ENCODE measurements at places on chromosomes 16 and 17.

GRCh38 chr16:89184933-89185794, 13.6 kb downstream of the CDH15 start:
- no peaks in the 10 kb centered on the region for H3K36me3 ChIP-seq
- H3K27me3 ChIP-seq = peaks cover 16% of the 10 kb centered on the region
- no peak for DNase-seq

DNA sequence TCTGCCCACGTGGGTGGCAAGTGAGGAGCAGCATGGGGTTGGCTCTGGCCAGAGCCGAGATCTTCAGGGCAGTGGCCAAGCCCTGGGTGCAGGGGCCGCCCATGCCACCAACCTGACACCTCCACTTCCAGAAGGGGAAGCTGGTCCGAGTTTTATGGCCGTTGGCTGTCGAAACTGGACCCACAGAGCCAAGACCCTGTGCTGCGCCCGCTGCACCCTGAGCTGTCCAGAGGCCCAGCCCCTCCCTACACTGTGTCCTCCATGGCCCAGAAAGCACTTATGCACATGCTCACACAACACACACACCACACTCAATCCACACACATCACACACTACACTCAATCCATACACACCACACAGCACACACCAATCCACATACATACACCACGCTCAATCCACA, 33.9 kb upstream of the RPTOR start:
- no peak for DNase-seq
- no peak overlapping the region for H3K4me3 ChIP-seq
- H3K27me3 ChIP-seq = peaks cover 4% of the 10 kb centered on the region
- no peaks in the 10 kb centered on the region for H3K36me3 ChIP-seq
- H3K27ac ChIP-seq = no peak overlapping the region
- no peaks in the 10 kb centered on the region for H3K4me1 ChIP-seq

GRCh38 chr17:2171702-2172076, 116.8 kb downstream of the HIC1 start:
- H3K4me3 ChIP-seq = no peak overlapping the region
- no peaks in the 10 kb centered on the region for H3K27me3 ChIP-seq
- no peak for DNase-seq

GRCh38 chr16:24005577-24005976, 169.8 kb downstream of the PRKCB start:
- no peaks in the 10 kb centered on the region for H3K36me3 ChIP-seq
- H3K27ac ChIP-seq = no peak overlapping the region
- no peak for DNase-seq
- H3K27me3 ChIP-seq = no peaks in the 10 kb centered on the region

DNA sequence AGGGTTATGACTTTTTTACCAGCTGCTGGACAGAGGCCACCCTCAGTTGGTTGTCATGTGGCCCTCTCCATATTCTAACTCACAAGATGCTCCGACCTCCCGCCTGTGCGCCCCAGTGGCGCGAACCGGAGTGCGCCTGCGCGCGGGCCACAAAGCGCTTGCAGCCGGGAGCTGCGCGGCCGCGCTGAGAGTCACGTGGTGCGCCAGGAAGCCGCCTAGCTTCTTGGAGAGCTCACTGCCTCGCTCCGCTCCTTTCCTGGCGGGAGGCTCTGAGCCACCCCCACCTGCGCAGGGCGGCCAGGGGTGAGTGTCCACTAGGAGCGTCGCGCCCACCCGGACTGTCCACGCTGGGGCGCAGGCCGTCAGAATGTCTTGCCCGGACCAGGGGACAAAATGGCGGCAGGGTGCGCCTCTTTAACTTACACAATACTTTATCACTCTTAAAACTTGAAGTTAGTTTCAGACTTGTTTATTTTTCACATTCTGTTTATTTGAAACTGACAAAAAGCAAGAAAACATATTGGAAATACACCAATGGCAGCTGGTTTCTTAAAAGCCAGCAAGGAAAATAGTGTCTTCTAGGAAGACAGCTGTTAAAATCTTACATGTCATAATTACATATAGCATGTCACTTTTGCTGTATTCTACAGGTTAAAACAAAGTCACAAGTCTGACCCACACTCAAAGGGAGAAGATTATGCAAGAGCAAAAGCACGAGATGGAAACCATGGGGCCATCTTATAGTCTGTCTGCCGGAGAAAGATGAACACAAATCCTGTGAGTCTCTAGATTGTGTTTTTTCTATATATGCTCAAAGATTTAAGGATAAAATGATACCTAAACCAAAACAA, 357.9 kb downstream of the CNTNAP4 start:
- no peak overlapping the region for H3K4me3 ChIP-seq
- H3K27ac ChIP-seq = no peak overlapping the region
- no peaks in the 10 kb centered on the region for H3K4me1 ChIP-seq
- DNase-seq = peak; percentile 59
- H3K36me3 ChIP-seq = no peaks in the 10 kb centered on the region
- no peaks in the 10 kb centered on the region for H3K27me3 ChIP-seq

- no peaks in the 10 kb centered on the region for H3K36me3 ChIP-seq
- DNase-seq = no peak
- H3K4me3 ChIP-seq = no peak within 1 kb of the TSS
- peaks cover 1% of the 10 kb centered on the region for H3K4me1 ChIP-seq
- no peak within 1 kb of the TSS for H3K27ac ChIP-seq
- no peaks in the 10 kb centered on the region for H3K27me3 ChIP-seq
Observed at GRCh38 chr16:66918803-66919568, at the start of gene CDH16. TSS of gene CDH16 (minus strand) at chr16:66918885. CDS start at chr16:66918065, 820 bp downstream.

DNA sequence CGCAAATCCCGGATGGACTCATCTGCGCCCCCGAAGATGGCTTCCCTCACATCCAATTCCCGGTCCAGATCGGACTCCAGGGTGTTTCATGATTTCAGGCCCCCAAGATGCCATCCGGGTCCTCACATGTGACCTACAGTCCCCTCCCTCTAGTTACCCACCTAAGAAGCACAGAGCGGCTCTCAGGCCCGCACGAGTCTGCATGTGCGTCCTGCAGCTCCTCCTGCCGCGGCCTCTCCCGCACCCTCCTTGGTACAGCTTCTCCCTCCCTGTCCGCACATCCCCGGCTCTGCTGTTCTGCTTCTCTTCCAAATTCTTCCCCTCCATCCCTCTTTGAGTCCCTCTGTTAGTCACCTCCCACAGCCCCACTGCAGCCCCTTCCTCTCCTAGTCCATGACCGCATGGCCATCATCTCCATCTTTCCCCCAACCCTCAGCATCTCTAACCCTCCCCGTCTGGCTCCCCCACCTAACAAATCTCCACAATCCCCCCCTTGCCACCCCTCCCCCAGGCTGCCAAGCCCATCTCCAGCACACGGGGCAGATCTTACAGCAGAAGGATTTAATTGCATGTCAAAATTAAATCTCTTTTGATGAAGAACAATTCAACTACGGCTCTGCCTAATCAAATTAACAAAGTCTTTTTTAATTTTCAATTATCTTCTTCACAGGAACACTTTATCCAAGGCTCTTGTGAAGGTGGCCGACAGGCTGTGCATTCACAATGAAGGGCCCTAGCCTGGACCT, 231.0 kb downstream of the RBFOX3 start:
- DNase-seq = no peak
- H3K36me3 ChIP-seq = no peaks in the 10 kb centered on the region
- H3K4me1 ChIP-seq = no peaks in the 10 kb centered on the region
- H3K27me3 ChIP-seq = peaks cover 54% of the 10 kb centered on the region
- H3K27ac ChIP-seq = no peak overlapping the region

DNA sequence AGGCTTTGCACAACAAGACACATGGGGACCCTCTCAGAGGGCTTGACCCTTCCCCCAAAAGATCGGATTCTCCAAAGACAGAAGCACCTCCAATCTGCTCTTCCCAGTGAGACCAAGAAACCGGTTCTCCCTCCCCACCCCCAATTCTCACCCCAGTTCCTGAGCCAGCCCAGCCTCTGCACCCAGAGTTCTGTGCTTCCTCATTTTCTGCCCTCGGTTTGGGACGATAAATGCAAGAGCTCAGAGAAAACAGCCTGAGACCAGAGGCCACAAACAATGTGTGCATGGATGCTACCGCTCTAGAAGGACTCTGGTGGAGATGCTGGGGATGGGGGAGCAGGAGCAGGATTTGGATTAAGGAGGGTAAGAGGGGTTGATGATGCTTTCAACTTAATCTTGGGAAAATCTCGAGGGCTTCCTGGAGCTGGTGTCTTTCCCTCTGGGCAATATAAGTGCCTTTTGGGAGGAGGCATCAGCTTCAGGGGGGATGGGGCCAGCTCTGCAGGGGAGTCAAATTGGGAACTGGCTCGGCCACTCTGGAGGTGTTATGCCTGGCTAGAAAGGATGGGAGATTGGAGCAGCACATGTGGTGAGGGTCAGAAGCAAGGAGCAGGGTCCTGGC, 6.0 kb downstream of the KRT15 start:
- H3K27ac ChIP-seq = no peak overlapping the region
- no peaks in the 10 kb centered on the region for H3K27me3 ChIP-seq
- no peaks in the 10 kb centered on the region for H3K36me3 ChIP-seq
- no peaks in the 10 kb centered on the region for H3K4me1 ChIP-seq
- DNase-seq = no peak
- H3K4me3 ChIP-seq = no peak overlapping the region

DNA sequence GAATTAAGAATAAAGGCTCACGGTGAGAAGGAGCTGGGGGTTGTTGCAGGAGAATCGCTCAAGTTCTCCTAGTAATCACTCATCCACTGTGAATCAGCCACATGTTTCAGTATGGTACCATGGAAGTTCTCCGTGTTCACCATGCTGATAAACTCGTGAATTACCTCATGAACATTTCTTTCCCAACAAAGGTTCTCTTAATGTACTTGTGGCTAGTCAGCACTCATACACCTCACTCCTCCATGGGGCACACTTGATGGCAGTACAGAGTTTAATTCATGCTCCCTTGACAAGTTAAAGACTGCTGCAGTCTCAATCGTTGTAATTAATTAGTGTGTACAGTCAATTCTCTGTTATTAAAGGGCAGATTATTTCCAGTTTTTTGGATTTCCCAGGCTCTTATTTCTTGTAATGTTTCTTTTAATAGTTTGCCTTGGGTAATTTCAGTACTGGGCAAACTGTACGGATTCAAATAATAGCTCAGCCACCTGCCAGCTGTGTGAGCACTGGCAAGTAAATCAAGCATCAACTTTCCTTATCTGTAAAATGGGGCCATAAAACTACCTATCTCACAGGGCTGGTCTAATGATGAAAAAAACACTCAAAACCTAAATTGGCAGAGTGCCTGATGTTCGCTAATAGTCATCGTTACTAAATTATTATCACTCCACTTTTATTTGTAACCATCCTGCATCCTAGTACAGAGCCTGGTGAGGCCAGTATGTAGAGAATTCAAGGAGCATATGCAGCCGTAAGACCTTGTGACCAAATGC, 6.1 kb downstream of the GOT2 start:
- H3K36me3 ChIP-seq = peaks cover 10% of the 10 kb centered on the region
- H3K27ac ChIP-seq = no peak overlapping the region
- peaks cover 5% of the 10 kb centered on the region for H3K4me1 ChIP-seq
- H3K4me3 ChIP-seq = no peak overlapping the region

DNA sequence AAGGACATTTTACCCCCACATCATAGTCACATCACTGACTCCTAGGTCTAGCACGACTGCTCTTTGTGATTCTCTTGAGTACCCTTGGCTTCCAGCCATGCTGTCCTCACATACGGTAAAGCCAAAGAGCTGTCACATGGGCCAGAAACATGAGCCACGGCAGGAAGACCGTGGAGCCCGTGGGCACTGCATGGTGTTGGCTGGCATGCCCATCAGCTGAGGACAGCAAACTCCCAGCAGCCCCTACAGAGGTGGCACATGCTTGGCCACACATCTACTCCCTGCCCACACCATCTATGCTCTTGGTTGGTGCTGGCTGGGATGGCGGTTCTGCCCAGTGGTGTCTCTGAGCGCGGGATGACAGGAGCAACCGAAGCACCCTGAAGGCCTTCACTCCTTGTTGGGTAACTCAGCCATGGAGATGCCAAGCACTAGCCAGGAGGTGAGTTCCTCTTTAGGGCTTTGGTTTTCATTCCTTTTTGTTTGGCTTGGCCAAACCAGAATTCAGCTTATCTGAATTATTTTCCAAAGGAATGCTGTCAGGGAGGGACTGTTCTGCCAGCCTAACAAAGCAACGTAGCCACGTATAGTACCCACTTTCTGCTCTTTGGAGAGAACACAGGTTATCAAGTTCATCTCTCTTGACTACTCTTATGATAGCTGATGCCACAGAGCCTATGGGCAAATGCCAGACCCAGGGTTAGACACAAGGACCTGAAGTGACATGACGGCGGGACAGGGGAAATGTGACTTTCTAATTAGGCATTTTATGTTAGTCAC, 10.0 kb downstream of the TNFAIP1 start:
- no peak for DNase-seq
- no peak overlapping the region for H3K27ac ChIP-seq
- H3K4me1 ChIP-seq = peaks cover 15% of the 10 kb centered on the region
- no peaks in the 10 kb centered on the region for H3K27me3 ChIP-seq
- H3K4me3 ChIP-seq = no peak overlapping the region

DNA sequence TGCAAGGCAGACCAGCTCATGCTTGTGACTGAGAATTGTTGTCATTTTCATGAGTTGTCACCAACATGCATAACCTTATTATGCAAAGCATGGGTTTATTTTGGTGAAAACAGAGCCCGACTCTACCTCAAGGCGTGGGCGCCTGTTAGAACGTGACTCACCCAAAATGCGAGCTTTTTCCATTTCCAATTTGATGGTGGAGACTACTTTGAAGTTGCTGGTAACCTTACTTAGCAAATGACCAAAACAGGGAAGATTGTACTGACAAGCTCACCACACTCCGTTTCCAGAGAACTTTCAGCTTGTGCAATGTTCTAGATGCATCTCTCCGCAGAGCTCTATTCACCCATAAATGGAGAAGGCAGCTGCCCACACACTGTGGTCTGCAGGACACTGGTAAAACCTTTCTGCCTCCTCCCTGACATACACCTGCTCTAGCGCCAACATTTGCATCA, 284.5 kb downstream of the MAF start:
- DNase-seq = no peak
- no peak overlapping the region for H3K27ac ChIP-seq
- no peaks in the 10 kb centered on the region for H3K36me3 ChIP-seq
- H3K27me3 ChIP-seq = no peaks in the 10 kb centered on the region
- H3K4me1 ChIP-seq = no peaks in the 10 kb centered on the region
- no peak overlapping the region for H3K4me3 ChIP-seq

DNA sequence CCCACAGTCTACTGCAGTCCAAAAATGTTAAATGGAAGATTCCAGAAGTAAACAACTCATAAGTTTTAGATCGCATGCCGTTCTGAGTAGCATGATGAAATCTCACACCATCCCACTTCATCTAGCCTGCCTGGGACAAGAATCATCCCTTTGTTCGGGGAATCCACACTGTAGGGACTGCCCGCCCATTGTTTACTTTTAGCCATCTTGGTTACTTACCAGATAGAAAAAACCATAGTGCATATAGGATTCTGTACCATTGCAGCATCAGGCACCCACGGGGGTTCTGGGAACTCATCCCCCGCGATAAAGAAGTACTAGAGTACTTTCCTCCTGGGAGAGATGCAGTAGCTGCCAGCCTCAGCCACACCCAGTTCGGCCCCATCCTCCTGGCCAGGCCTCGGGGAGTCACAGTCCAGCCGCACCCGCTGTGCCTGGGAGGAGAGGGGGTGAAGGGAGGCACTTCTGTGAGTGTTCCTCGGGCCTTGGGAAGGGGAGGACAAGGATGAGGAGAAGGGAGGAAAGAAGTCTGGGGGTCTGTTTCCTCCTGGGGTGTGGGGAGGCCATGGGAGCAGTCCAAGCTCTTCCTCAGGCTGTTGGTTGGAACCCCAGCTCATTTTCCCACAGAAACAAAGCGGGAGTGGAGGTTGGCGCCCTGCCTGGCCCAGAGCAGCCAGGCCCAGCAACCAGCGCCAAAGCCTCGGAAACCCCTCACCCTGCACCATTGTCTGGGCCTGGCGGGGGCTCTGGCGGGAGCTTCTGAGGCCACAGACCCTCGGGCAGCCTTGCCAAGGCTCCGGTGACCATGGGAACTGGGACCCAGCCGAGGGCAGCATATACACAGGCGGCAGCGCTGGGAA, 8.9 kb downstream of the TRIM47 start:
- H3K4me1 ChIP-seq = peaks cover 43% of the 10 kb centered on the region
- H3K27ac ChIP-seq = peak overlapping the region; percentile 87
- DNase-seq = no peak
- H3K4me3 ChIP-seq = peak overlapping the region; percentile 19
- no peaks in the 10 kb centered on the region for H3K27me3 ChIP-seq
